ENCODE measurements at places on chromosomes 3 and 15. TPM values are rescaled to one million over a fixed set of nuclear protein-coding genes. Genes with fewer than 3 reads are reported as not detected.

- no peak for DNase-seq
Measured at GRCh38 chr15:35514759-35515158, 31.2 kb downstream of the DPH6 start.

Gene CCR9
- total RNA-seq: not detected

Gene PEX5L
- total RNA-seq: 0.34 TPM

Gene ABI3BP
- total RNA-seq: 38.8 TPM

DNA sequence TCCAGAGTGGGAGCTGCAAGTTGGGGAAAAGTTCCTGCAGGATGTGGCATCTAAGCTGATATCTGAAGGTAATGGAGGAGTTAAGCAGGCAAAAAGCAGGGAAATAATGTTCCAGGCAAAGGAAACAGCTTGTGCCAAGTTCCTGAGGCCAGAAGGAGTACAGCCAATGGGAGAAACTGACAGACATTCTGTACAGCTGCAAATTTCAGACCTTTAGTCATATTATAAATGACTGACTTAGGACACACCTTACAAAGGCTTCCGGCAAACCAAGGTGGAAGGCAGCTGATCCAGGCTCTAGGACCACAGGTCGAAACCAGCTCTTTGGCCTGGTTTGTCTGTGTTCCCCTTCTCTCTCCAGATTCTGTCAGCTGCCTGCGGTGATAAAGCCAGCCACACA is 9.3 kb downstream of the WWTR1 start:
- DNase-seq: no peak

- DNase-seq: no peak
Measured at GRCh38 chr15:95825208-95825607, 505.3 kb upstream of the NR2F2 start.

DNA sequence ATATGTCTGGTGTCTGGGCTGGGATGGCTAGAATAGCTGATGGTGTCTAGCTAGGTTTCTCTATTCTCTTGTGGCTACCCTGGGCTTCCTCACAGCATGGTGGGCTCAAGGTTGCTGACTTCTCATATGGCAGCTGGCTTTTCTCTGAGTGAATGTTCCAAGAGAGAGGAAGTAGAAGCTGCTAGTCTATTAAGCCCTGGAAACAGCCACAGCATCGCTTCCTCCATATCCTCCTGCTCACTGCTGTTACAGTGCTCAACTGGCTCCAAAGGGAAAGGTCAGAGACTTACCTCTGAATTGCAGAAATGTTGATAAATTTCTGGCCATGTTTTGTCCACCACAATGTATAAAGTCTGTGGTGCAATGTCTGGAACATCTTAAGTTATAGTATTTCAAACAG is 299.9 kb upstream of the ADAMTS9 start:
- DNase-seq: no peak

GRCh38 chr15:74551714-74552113 is 10.7 kb downstream of the ARID3B start:
- DNase-seq: no peak

DNA sequence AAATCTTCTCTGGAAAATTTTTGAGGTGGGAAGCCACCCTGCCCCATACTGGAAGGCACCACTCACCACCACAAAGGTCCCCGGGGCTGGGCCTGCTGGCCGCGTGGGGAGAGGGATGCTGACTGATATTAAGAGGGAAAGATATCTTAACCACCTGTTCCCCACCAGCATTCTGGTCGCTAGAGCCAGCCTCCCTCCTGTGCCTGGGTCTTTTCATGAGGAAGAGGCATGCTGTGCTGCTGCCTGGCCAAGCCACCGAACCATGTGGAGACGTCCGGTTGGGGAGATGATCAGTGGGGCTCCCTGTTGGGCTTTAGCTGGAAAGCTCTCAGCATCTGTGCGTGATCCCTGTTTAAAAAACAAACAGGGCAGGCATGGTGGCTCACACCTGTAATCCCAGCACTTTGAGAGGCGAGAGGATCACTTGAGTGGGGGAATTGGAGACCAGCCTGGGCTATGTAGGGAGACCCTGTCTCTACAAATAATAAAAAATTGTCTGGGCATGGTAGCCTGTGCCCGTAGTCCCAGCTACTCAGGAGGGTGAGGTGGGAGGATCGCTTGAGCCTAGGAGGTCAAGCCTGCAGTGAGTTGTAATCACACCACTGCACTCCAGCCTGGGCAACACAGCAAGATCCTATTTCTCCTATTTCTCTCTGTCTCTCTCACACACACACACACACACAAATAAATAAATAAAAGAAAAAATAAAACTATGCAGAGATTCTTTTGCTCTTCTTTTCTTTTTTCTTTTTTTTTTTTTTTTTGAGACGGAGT is 1.0 kb downstream of the KLHL18 start:
- DNase-seq: no peak

DNA sequence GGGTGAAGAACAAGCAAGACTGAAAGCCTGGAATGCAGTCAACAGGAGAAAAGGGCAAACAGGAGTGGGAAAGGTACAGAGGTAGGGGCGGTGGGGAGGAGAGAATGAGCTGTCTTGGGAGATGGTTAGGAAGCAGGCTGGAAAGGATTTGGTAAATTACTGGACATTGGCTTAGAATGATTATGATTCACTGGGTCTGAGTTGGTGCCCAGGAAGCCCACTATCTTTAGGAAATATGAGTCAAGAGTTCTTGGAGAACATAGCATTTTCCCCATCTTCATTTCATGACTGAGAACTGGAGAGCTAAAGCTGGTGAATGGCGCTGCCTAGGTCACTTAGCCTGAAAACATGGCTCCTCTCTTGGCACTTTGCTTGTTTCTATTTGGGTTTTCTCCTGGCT is 74.7 kb upstream of the C3orf80 start:
- DNase-seq: no peak

- DNase-seq: no peak
Measured at GRCh38 chr3:129398803-129399144, 29.7 kb downstream of the EFCAB12 start.
